Left cardiac atrium (tissue), 4 donors: ENCODE measurements at places on chromosomes 1 and 21.
A peak's percentile ranks its signal among the peaks of the same experiment; 100 is the strongest.

DNA sequence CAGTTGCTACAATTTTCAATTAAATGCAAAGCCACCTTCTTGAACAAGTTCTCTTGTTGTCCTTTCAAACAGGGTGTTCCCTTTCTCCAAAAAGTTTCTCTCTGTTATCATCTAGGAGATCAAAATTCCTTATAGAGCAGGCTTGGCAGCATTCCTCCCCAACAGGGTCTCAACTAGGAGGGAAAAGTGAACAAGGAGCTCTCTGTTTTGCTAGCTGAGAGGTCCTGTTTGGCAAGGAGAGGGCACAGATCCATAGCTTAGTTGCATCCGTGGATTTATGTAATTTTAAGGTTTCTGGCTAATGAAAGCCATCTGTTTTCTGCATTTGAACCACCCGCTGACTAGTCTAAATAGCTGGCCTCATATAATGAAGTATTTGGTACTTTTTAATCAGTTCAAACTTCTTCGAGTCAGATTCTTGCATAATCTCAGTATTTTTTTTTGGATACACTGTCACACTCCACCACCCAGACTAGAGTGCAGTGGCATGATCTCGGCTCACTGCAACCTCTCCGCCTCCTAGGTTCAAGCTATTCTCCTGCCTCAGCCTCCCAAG lies 54.0 kb downstream of the APP start:
- DNase-seq, result no peak

- DNase-seq, result no peak
Observed at GRCh38 chr1:188719735-188720134, 1757.9 kb downstream of the BRINP3 start.

GRCh38 chr1:225517697-225518096 lies 89.9 kb upstream of the LBR start:
- no peak for DNase-seq

DNA sequence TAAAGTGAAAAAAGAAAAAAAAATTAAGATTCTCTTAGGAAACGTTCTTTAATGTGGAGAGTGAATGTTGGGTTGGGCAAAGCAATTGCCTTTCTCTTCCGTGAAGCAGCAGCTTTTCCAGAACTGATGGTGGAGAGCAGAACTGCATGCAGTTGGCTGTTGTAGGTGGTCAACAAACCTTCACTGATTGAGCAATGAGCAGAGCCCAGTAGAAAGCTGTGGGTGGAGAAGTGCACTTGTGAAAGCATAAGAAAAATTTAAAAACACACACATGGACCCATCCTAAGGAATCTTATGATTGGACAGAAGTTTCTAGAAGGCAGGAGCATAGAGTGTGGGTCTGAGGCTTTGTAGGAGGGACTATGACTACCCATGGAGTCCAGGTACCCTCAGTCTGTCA lies 4.5 kb downstream of the PRELP start:
- no peak for DNase-seq

DNA sequence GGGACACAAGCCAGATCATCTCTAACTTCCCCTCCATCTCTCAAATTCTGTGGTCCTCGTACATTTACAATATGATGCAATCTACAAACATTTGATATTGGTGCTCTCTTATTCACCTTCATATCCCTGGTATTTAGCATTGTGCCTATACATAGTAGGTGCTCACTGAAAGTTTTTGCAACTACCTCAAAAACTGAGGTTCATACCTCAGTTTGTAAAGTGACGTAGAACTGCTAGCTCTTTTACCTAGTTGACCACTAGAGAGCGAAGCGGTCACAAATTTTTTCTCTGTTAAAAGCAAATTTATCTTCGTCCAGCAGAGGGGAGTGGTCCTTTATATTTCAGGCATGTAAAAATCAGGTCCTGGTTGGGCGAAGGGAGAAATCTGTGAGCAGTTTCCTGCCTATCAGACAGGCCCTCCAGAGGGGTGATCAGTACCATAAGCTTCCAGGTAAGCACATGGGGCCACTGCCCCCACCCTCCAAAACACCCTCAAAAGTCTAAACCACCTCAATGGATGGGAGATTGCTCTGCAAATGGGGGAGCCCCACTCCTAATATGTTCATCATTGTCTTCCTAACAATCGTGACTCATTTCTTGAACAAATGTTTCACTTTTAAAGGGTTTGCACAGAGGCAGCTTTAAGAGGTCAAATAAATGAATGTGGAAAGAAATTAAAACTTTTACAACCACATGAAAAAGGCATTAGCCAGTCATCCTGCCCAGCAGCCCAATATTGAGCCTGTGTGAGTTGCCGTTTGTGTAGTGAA lies 10.6 kb upstream of the HLCS start:
- no peak for DNase-seq

DNA sequence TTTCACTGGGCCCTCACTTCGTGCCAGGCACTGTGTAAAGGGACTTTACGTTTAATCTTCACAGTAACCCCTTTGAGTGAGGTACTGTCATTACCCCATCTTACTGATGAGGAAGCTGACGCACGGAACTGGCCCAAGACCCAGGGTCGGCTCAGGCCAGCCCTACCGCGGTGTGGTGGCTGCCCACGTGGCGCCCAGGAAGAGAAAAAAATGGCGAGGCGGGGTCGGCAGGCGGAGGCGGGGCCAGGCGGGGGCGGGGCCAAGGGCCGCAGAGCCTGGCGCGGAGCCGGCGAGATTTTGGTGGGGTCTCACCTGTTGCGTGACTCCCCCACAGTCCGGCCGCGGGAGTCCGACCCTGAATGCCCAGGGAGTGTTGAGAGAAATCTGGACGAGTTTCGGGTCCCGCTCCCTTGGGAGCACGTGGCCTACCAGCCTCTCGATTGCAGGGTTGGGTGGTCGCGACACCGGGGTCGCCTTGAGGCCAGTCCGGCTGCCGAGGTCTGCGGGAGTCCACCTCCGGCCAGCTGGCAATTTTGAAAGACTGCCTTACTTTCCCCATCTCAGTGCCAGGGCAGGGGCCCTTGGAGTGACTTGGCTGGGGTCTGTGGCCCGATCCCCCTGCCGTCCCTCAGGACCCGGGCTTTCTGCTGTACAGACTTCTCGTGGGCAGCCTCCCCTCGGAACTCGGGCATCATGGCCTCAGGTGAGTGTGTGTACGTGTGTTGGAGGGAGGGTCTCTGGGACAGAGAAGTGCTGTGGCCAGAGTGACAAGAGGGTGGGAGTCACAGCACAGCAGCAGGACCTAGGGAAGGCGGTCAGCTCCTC lies at the start of the genes AMPD2 and GNAT2:
Gene AMPD2 (plus strand): TSS at position 262 of the 825 bp plus-strand sequence. CDS start 1,339 bp downstream, outside the sequence.
Gene GNAT2 (minus strand): TSS at position 41 of the 825 bp plus-strand sequence. CDS start 6,746 bp downstream, outside the sequence.
- peak; percentile 88 for DNase-seq

- DNase-seq, result no peak
Observed at GRCh38 chr1:201443747-201444146, 22.2 kb upstream of the TNNI1 start.

- DNase-seq, result no peak
Observed at GRCh38 chr1:14738235-14738634, 139.8 kb downstream of the KAZN start.

- no peak for DNase-seq
Observed at GRCh38 chr1:248851390-248851789, 7.5 kb downstream of the ZNF692 start.

- DNase-seq, result no peak
Observed at GRCh38 chr1:19762175-19762779, 37.4 kb downstream of the TMCO4 start.

DNA sequence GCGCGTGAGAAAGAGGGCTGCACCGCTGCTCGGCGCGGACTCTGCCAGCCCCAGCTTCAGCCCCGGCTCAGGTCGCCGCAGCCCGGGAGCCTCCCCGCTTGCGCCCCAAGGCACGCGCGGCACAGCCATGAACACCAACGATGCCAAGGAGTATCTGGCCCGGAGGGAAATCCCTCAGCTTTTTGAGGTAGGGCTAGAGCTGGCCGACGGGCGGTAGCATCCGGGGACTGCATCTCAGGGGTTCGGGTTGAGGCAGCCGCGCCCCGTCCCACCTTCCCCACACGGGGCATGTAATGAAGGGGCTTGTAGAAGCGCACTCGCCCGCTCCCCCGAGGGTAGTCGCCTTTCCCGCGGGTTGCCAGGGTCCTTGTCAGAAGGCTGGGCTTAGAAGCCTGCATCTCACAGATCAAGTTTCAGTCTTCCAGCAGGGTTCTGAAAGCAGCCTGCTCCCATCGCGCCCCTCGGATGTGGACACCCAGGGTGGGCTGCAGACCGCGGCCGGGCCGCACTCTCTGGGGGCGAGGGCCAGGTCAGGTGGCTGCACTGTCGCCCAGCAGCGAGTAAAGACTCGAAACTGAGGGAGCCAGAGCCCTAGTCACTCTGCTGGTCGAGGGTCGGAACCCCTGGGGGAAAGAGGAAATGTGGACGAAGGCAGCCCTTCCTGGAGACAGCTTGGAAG lies 507 bp downstream of the AK5 start:
- DNase-seq, result peak; percentile 22

- DNase-seq, result no peak
Observed at GRCh38 chr1:22043198-22043769, 9.2 kb upstream of the CDC42 start.

DNA sequence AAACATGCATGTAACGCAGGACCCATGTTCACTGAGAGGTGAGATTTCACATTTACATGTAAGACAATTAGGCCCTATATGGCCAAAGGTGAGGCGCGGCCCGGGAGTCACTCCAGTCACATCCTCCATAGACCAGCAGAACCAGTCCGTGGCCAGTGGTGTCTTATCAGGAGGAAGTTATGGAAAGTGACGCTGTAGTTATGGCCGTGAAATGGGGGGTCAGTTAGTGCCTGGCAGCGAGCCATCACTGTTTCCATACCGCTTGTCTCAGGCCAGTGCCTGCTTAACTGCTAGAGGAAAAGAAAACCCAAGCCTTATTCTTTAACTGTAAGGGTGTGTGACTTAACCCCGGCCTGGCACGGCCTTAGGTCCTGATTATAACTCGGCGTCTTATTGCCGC lies 6.1 kb downstream of the C1orf159 start:
- peak; percentile 11 for DNase-seq

GRCh38 chr1:229241390-229241789 lies 29.5 kb upstream of the RAB4A start:
- DNase-seq, result no peak

DNA sequence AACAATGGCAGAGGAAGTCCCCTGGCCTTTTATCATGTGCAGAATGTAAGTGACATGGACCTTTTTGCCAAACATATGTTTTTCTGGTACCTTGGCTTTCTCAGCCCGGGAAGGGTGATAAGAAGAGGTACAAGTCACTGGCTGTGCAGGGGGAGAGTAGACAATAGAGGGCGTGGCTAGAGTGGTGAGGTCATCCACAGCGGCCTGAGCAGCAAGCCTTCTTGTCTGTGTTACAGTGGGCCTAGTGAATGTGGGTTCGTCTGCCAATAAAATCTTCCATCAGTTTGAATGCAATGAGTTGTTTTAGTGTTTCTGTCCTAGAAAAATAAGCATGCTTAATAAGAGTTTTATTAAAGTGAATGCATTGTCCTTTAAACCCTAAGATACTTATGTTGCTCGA lies 59.0 kb upstream of the PGD start:
- peak; percentile 65 for DNase-seq

DNA sequence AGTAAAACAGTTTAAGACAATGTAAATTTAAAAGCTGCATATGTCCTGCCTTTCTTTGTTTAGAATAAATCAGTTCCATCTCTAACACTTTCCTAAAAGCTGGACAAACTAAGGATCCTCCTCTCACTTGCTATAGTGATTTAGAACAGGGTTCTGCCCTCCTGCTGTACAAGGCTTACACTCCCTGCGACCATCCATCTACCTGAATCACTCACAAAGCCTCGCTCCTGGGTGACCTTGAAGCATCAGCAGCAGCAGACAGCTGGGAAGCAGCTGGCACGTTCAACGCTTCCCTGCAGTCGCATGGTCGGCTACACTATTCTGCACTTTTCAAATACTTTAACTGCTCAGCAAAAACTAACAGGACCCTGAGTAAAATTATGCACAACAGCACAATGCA lies 128.0 kb downstream of the NTPCR start:
- DNase-seq, result no peak

GRCh38 chr1:185388346-185388745 lies 71.3 kb upstream of the IVNS1ABP start:
- no peak for DNase-seq

DNA sequence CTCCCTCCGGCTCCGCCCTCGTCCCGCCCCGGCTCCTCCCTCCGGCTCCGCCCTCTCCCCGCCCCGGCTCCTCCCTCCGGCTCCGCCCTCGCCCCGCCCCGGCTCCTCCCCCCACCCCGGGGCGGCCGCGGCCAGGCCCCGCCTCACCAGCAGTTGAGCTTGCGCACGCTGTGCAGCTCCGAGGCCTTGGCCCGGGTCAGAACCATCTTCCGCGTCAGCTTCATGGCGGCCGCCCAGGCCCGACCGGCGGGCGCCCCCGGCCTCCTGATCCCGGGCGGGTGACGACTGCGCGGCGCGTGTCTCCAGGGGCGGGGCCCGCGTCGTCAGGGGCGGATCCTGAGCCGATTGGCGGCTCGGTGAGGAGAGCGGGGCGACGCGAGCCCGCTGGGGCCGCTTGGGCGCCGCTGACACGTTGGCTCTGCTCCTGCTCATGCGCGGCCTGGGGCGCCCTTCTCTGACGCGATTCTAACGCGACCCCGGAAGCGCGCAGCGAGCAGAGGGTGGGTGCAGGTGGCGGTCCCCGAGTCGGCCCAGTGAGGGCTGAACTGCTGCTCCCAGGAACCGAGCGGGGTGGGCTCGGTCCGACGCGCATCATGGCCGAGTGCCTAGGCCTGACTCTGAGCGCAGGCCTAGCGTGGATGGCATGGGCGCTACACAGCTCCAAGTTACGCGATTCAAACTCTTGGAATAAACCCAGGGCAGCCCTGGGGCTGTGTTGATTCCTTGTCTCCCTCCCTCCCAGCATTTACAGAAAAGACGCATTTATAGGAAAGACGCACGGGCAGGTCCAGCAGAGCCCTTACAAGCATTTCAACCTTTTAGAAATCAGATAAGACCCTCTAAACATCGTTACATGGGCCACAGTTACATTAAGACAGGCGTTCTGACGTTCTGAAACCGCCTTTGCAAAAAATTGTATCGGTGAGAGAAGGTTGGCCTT lies at the start of gene CFAP410:
Gene CFAP410 (minus strand): TSS at position 420 of the 940 bp plus-strand sequence. CDS start 196 bp downstream, at position 224.
- peak; percentile 95 for DNase-seq

DNA sequence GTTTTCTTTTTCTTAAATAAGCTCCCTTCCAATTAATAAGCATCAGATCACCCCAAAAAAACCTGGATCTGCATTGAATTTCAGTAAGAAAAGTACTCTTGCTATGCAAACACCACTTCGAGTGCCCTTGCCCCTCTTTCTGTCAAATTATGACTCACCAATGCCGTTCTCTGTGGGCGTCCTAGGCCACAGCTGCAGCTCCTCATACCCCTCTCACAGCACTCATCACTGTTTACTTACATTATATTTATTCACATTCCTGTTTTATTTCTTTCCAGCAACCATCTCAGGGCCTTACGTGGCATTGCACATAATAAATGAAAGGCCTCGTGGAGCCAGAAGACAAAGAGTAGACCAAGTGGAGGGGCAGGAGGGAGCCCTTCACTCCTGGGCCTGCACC lies 99.1 kb upstream of the CTTNBP2NL start:
- DNase-seq, result no peak

GRCh38 chr21:16159213-16159970 lies 429.6 kb downstream of the USP25 start:
- DNase-seq, result no peak
